ENCODE measurements at places on chromosomes 1 and 21.

GRCh38 chr1:197961933-197962332, 44.8 kb downstream of the LHX9 start:
- no peak for DNase-seq

DNA sequence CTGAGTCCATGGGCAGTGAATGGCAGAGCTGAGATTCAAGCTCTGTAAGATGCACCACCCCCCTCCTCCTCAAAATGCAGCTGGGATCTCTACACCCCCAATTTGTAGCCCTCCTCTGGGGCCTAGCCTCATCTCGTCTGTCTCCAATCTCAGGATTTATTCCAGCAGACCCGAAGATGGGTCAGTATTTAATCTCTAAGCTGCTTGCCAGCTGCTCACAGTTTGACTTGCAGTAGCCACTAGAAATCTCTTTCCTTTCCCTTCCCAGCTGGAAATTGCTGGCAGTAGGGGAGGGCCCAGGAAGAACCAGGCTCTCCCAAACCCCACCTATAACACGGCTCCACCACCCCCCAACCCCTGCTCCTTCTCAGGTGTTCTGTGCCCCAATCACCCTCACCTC, 1.5 kb downstream of the LACTBL1 start:
- DNase-seq = no peak

DNA sequence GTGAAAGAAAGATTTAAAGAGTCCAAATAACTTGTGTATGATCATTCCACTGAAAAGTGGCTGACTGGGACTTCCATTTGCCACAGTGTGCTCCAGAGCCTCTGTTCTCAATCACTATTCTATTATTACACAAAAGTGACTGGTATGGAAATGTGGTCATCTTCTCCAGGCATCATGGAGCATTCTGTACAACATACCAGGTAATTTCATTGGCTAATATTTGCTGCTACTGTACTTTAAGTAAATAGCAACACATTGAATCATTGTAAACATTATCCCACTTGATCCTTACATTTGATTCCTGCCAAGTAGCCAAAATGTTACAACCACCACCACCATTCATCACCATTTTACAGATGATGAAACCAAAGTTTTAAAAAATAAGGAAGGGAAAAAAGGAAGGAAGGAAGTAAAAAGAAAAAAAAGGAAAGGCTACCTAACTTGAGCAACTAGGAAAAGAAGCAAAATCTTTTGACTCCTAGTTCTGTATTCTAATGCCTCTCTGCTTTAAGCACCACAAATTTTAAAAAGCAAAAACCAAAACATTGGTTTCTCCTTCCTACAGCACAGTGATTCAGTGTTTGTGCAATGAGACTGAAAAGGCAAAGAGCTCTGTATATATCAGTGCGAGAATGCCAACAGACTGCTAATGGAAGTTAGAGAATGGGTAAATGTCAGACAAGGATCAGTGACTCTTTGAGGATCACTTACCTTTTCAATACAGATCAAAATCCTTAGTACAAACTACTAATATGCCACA, 361.4 kb upstream of the PTBP2 start:
- no peak for DNase-seq

DNA sequence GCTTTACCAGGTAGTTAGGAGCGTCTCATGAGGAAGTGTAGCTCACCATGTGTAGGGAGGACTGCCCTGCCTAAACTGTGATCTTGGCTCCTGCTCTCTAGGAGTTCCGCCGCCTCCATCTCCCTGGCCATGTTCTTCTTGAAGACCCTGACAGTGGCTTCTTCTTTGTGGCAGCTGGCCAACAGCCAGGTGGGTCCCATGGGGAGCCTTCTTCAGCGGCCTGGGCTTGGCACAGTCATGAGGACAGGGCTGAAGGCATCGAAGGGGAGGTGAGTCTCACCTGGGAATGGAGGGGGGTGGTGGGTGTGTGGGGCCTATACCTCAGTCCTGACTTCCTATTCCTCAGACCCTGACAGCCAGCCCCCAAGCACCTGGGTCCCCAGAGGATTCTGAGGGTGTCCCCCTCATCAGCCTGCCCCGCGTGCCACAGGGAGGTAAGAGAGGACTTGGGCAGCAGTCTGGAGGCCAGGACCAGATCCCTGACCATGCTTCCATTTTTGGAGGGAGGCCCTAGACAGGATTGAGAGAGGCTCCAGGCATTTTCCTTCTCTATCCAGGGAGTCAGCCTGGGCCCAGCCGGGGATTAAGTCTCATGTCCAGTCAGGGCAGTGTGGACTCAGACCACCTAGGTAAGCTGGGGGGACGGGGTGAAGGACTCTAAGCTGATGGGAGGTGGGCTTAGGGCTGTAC, 21.4 kb downstream of the HYI start:
- DNase-seq = no peak

DNA sequence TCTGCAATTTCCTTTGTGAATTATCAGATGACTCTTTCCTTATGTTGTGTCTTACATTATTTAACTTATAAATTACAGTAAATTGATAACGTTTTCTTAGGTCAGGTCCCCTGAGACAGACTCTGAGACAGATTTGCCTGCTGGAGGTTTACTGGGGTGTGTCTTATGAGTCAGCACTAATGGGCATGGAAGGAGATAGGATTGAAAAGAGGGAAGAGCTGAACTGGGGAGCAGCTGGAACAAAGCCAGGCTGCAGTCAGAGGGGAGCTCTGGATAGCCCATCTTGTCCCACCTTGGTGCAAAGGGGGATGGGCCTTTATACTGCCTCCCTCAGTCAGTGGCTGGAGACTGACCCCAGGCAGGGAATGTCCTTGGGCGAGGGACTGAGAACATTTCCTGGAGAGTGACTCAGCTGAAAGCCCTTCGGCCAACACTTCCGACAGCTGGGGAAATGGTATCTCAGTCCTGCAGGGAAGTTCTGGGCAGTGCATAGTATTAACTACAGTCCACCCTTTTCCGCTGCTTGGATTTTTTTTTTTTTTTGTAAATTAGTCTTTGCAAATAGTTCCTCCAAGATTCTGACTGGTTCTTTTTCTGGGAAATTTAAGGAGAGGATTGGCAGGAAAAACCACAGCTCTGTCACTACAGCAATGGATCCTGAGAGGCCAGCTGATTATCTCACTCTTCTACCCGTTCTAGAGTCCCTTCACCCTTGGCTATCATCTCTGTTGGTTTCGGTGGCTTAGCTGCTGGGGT, 39.1 kb upstream of the CDC42BPA start:
- DNase-seq = no peak

GRCh38 chr1:58031416-58031815, 515.1 kb downstream of the OMA1 start:
- DNase-seq = no peak

DNA sequence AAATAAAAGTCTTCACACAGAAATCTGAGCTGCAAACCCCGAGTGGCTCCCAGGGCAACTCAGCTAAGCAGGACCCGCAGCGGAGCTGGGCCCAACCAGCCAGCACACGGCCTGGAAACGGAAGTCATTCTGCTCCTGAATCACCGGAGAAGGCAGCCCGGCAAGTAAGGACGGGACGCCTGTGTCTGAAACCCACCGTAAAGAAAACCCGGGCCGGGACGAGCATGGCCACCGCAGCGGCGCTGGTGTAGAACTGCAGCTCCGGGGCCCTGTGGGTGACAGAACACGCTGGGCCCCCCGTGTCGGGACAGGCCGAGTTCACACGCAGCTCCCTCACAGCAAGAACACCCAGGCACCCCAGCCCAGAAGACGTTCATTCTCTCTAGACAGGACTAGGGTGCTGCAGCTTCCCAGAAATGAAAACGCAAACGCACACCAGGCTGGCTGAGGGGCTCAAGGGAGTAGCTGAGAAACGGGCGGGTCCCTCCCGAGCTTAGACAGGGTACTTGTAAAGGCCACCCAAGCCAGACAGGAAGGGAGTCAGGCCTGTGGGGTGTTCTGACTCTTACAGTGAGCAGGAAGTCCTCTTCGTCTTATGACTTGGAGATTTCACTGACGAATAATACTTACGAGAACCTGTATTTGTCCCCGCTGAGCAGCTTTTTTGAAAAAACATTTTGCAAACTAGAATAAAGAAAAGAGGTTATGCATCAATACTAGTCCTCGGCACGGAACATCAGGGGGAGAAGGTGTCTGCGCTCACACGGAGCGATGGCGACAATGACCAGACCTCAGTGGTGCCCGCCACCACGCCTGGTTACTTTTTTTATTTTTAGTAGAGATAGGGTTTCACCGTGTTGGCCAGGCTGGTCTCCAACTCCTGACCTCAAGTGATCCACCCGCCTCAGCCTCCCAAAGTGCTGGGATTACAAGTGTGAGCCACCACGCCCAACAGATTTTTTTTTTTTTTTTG, 10.9 kb upstream of the CDK11B start:
- DNase-seq = no peak

DNA sequence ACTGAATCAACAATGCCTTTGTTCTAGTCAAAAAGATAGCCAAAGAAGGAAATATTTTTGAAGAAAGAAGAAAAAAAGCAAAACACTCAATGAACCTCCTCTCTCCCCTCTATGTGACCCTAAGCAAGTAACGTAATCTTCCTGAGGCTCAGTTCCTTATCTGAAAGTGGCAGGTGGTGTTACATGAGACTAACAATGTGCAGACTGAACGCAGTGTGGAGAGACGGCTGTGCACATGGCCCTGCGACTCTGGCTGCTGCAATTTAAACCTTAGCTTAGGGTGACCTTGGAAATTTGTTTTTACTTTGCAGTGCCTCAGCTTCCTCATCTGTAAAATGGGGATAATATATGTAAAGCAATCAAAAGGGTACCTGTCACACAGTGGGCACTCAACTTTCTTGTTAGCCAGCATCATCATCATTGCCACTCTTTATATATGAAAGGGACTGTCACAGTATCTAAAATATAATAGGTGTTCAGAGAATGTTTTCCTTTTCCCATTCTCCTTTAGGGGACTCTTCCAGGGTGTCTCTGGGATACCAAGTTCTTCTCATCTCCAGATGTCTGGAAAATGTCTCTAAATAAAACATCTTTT, 100.1 kb upstream of the JUN start:
- DNase-seq = no peak
